Astrocyte (in vitro differentiated cells and primary cell): ENCODE measurements at places on chromosomes 12 and 14.
A peak's percentile ranks its signal among the peaks of the same experiment; 100 is the strongest.

- no peak overlapping the region for H3K27ac ChIP-seq
- H3K4me1 ChIP-seq: no peaks in the 10 kb centered on the region
- no peaks in the 10 kb centered on the region for H3K27me3 ChIP-seq
- H3K36me3 ChIP-seq: peaks cover 13% of the 10 kb centered on the region
- H3K4me3 ChIP-seq: no peak overlapping the region
- no peak for DNase-seq
Measured at GRCh38 chr12:110165540-110166159, 41.5 kb downstream of the IFT81 start.

GRCh38 chr12:107986183-107986582 lies 142.9 kb upstream of the WSCD2 start:
- no peak for DNase-seq
- no peaks in the 10 kb centered on the region for H3K4me1 ChIP-seq
- no peak overlapping the region for H3K4me3 ChIP-seq
- H3K27ac ChIP-seq: no peak overlapping the region
- H3K27me3 ChIP-seq: no peaks in the 10 kb centered on the region

GRCh38 chr14:69708586-69709560 lies 58.1 kb upstream of the SRSF5 start:
- H3K27me3 ChIP-seq: no peaks in the 10 kb centered on the region
- H3K4me1 ChIP-seq: peaks cover 8% of the 10 kb centered on the region
- no peak overlapping the region for H3K4me3 ChIP-seq
- H3K27ac ChIP-seq: no peak overlapping the region
- DNase-seq: no peak

DNA sequence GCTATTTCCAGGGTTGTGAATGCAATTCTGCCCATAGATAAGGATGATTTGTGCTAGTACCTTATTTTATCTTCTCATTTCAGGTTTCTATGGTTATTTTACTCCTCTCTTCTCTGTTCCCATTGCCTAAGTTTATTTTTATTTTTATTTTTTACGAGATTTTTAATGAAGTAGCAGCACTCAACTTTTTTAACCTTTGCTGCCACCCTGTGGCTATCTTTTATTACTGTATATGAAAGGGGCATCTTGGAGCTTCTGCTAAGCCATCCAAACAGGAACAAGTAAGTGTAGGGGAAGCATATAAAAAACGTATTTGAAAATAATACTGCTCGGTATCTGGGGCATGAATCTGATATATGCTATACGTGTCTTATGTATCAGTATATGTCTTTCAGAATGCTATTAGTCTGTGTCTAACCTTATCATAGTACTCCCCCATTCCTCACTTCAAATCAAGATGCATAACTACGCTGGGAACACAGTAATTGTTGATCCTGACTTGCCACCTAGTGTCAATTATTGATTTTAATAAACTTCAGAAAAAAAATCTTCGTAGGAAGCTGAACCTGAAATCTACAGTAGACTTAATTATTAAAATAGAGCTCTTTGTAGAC lies 60.3 kb downstream of the KLRG1 start:
- H3K4me3 ChIP-seq: no peak overlapping the region
- peak; percentile 8 for DNase-seq
- no peaks in the 10 kb centered on the region for H3K36me3 ChIP-seq
- peaks cover 2% of the 10 kb centered on the region for H3K27me3 ChIP-seq
- no peak overlapping the region for H3K27ac ChIP-seq

GRCh38 chr12:88057994-88058718 lies 29.0 kb upstream of the C12orf50 start:
- no peaks in the 10 kb centered on the region for H3K27me3 ChIP-seq
- no peak overlapping the region for H3K4me3 ChIP-seq
- H3K4me1 ChIP-seq: no peaks in the 10 kb centered on the region
- peaks cover 7% of the 10 kb centered on the region for H3K36me3 ChIP-seq

- DNase-seq: no peak
- no peaks in the 10 kb centered on the region for H3K4me1 ChIP-seq
- no peak overlapping the region for H3K4me3 ChIP-seq
- no peak overlapping the region for H3K27ac ChIP-seq
- no peaks in the 10 kb centered on the region for H3K36me3 ChIP-seq
Measured at GRCh38 chr14:60233251-60233650, 15.8 kb upstream of the PPM1A start.

- no peaks in the 10 kb centered on the region for H3K36me3 ChIP-seq
- peaks cover 3% of the 10 kb centered on the region for H3K27me3 ChIP-seq
- H3K27ac ChIP-seq: no peak overlapping the region
- no peaks in the 10 kb centered on the region for H3K4me1 ChIP-seq
- DNase-seq: no peak
- peak overlapping the region; percentile 61 for H3K4me3 ChIP-seq
Measured at GRCh38 chr14:104650057-104650980, 39.1 kb upstream of the INF2 start.

- H3K27ac ChIP-seq: no peak overlapping the region
- H3K4me1 ChIP-seq: peaks cover 4% of the 10 kb centered on the region
- H3K27me3 ChIP-seq: no peaks in the 10 kb centered on the region
- H3K36me3 ChIP-seq: no peaks in the 10 kb centered on the region
- H3K4me3 ChIP-seq: no peak overlapping the region
Measured at GRCh38 chr12:55698965-55699364, 8.7 kb downstream of the ITGA7 start.

DNA sequence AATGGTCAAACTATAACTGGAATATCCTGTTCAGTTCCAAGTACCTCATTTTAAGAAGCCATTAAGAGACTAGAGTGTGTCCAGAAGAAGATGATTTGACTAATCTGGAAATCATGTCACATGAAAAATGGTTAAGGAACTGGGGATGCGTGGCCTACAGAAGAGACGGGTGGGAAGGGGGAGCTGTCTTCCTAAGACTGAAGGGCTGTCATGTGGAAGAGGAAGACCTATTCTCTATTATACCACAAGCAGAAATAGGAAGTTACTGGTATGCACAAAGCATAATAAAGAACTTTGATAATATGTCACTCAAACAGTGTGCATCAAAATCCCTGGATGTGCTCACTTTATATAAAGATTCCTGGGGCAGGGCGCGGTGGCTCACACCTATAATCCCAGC lies 50.3 kb downstream of the HECTD4 start:
- H3K36me3 ChIP-seq: no peaks in the 10 kb centered on the region
- H3K27ac ChIP-seq: no peak overlapping the region
- no peaks in the 10 kb centered on the region for H3K27me3 ChIP-seq
- no peak overlapping the region for H3K4me3 ChIP-seq
- H3K4me1 ChIP-seq: no peaks in the 10 kb centered on the region

- peaks cover 18% of the 10 kb centered on the region for H3K4me1 ChIP-seq
- H3K27me3 ChIP-seq: no peaks in the 10 kb centered on the region
- H3K36me3 ChIP-seq: no peaks in the 10 kb centered on the region
- no peak overlapping the region for H3K4me3 ChIP-seq
Measured at GRCh38 chr14:69268223-69268622, 8.3 kb downstream of the GALNT16 start.

- no peaks in the 10 kb centered on the region for H3K27me3 ChIP-seq
- no peak overlapping the region for H3K27ac ChIP-seq
- H3K36me3 ChIP-seq: no peaks in the 10 kb centered on the region
- H3K4me3 ChIP-seq: no peak overlapping the region
- no peak for DNase-seq
Measured at GRCh38 chr12:119373001-119373400, 38.5 kb downstream of the CCDC60 start.

DNA sequence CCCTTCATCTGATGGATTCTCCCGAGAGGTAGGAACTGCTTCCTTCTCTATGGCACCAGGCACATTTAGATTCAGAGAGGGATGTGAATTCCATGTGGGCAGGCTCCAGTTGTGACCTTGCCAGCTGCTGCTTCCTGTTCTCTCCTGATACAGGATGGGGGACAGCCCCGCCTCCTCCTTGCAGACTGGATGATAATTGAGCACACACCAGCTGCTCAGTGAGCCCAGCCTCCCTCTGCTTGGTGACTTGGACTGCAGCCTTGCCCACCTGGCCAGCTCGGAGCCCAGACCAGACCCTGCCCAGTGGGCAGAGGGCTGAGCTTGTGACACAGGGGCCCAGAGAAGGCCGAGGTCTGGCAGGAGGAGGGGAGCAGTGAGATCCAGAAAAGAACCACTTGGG lies 90.2 kb downstream of the CALM1 start:
- DNase-seq: peak; percentile 6
- H3K36me3 ChIP-seq: no peaks in the 10 kb centered on the region
- H3K27ac ChIP-seq: no peak overlapping the region
- no peak overlapping the region for H3K4me3 ChIP-seq
- H3K27me3 ChIP-seq: peaks cover under 1% of the 10 kb centered on the region

DNA sequence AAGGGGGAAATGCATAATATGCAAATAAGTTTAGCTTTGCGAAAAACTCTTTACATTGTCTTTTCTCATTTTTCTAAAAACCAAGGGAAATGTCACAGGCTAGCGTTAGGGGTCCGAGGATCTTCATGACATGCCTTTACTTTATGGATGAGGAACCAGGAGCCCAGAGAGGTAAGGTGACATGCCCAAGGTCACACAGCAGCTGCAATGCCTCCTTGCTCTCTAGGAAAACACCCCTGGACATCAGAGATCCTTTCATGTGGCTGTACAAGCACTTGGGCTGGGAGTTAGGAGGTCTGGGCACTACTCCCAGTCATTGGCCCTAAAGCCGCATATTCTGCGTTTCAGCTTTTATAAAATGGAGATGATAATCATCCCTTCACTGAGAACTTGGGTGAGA lies 741 bp downstream of the PROX2 start:
- no peak overlapping the region for H3K4me3 ChIP-seq
- DNase-seq: no peak
- H3K27me3 ChIP-seq: no peaks in the 10 kb centered on the region
- no peaks in the 10 kb centered on the region for H3K36me3 ChIP-seq
- H3K27ac ChIP-seq: no peak overlapping the region

DNA sequence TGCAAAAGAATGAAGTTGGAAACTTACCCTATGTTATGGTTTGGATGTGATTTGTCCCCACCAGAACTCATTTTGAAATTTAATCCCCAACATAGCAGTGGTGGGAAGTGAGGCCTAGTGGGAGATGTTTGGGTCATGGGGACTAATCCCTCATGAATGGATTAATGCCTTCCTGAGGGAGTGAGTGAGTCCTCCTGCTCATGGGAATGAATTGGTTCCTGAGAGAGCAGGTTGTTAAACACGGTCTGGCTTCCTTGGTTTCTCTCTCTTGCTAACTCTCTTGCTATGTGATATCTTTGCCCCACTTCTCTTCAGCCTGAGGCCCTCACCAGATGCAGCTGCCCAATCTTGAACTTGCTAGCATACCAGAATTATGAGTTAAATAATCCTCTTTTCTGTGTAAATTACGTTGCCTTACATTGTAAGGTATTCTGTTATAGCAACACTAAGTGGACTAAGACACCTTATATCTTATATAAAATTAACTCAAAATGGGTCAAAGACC lies 22.2 kb upstream of the CCDC91 start:
- no peak overlapping the region for H3K27ac ChIP-seq
- DNase-seq: no peak
- no peaks in the 10 kb centered on the region for H3K36me3 ChIP-seq
- peaks cover 7% of the 10 kb centered on the region for H3K4me1 ChIP-seq
- no peaks in the 10 kb centered on the region for H3K27me3 ChIP-seq

- no peak for DNase-seq
- H3K36me3 ChIP-seq: no peaks in the 10 kb centered on the region
- no peaks in the 10 kb centered on the region for H3K4me1 ChIP-seq
- H3K27me3 ChIP-seq: no peaks in the 10 kb centered on the region
- H3K27ac ChIP-seq: no peak overlapping the region
- no peak overlapping the region for H3K4me3 ChIP-seq
Measured at GRCh38 chr12:45644541-45644940, 85.0 kb upstream of the ARID2 start.

- H3K27me3 ChIP-seq: no peaks in the 10 kb centered on the region
- no peak overlapping the region for H3K4me3 ChIP-seq
- DNase-seq: peak; percentile 81
- no peaks in the 10 kb centered on the region for H3K4me1 ChIP-seq
Measured at GRCh38 chr14:99936056-99936455, 129.2 kb upstream of the EVL start.

DNA sequence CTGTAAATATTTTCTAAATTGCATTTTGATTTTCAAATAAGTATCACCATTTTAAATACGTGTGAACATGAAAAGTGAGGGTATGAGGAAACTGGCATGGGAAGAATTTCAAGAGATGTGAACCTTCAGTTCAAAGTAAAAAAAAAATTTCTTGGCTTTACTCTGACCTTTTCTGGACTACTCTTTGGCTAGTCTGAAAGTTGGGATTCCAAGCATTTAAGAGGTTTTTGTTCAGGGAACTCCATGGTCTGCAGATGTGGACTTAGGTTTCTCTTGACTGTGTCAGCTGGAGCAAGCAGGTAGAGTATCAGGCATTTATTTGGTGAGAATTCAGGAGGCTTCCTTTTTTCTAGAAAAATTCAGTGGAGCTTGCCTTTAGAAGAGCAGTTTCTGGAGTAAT lies 311.6 kb downstream of the LRIG3 start:
- H3K36me3 ChIP-seq: no peaks in the 10 kb centered on the region
- H3K27ac ChIP-seq: no peak overlapping the region
- H3K4me3 ChIP-seq: no peak overlapping the region
- peak; percentile 56 for DNase-seq

GRCh38 chr12:33330940-33331339 lies 108.7 kb downstream of the SYT10 start:
- no peaks in the 10 kb centered on the region for H3K36me3 ChIP-seq
- no peaks in the 10 kb centered on the region for H3K27me3 ChIP-seq

DNA sequence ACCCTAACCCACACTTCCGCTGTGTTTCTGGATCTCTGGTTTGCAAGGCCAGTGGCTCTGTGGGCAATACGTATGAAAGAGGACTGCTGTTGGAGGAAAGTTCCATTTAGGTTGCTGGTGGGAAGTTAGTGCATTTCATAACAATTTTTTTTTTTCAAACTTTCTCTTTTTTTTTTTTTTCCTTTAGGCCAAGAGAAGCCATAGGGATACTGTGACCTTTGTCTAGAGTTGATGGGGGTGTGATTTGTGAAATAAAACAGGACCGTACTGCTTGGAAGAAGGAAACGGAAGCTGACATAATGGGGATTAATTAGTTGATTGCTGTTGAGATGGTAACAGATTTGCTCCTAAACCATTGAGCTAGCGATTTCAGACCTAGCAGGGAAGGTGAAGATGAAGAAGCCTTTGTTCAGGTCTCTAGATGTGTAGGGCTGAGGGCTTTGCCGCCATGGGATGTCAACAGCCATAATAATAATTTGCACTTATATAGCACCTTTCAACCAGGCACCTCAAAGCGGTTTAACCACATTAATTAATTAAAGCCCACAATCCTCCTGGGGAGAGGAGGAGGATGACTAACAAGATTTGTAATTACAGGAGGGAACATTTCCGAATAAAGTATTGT lies 315.3 kb downstream of the ZFP36L1 start:
- H3K27me3 ChIP-seq: no peaks in the 10 kb centered on the region
- H3K36me3 ChIP-seq: no peaks in the 10 kb centered on the region
- DNase-seq: no peak
- H3K4me1 ChIP-seq: peaks cover 15% of the 10 kb centered on the region
- no peak overlapping the region for H3K4me3 ChIP-seq
- no peak overlapping the region for H3K27ac ChIP-seq

- no peak overlapping the region for H3K4me3 ChIP-seq
- no peak overlapping the region for H3K27ac ChIP-seq
- no peaks in the 10 kb centered on the region for H3K4me1 ChIP-seq
- no peaks in the 10 kb centered on the region for H3K36me3 ChIP-seq
- H3K27me3 ChIP-seq: no peaks in the 10 kb centered on the region
Measured at GRCh38 chr12:23585782-23586163, 363.7 kb downstream of the SOX5 start.
